ENCODE measurements at places on chromosomes 7 and 10. TPM values are rescaled to one million over a fixed set of nuclear protein-coding genes. Genes with fewer than 3 reads are reported as not detected.

The INMT gene
- total RNA-seq: not detected

The FGFBP3 gene
- total RNA-seq: 2.2 TPM

The EPC1 gene
- total RNA-seq: 21.6 TPM

The NUTM2D gene
- total RNA-seq: 1.5 TPM

The ZEB1 gene
- total RNA-seq: 10.6 TPM

The TCF7L2 gene
- total RNA-seq: 24.3 TPM

The CEP55 gene
- total RNA-seq: 56.8 TPM

The C10orf62 gene
- not detected for total RNA-seq

The ZNF735 gene
- total RNA-seq: not detected

The GLCCI1 gene
- 1.2 TPM for total RNA-seq

The FAM25C gene
- 2.0 TPM for total RNA-seq

The GSTO2 gene
- total RNA-seq: 2.2 TPM

The SLC13A1 gene
- total RNA-seq: not detected

The COL17A1 gene
- total RNA-seq: 1.8 TPM

The SPDYE16 gene
- total RNA-seq: not detected

The PTPRZ1 gene
- total RNA-seq: not detected

The SEMA3E gene
- 3.1 TPM for total RNA-seq

The FOXP2 gene
- total RNA-seq: not detected

The CREB5 gene
- total RNA-seq: 4.8 TPM

The NRP1 gene
- total RNA-seq: 109 TPM

The GRM3 gene
- total RNA-seq: not detected

The LIPN gene
- not detected for total RNA-seq

The CXCL12 gene
- total RNA-seq: 0.19 TPM

The KDM7A gene
- total RNA-seq: 2.6 TPM

The ST8SIA6 gene
- total RNA-seq: 0.13 TPM

The KRIT1 gene
- 26.0 TPM for total RNA-seq

The GPR26 gene
- not detected for total RNA-seq

The MBL2 gene
- not detected for total RNA-seq

The LBX1 gene
- not detected for total RNA-seq

The SEC61G gene
- total RNA-seq: 398 TPM

The GRID2IP gene
- total RNA-seq: not detected

The WDR11 gene
- total RNA-seq: 28.3 TPM

The COX19 gene
- 6.2 TPM for total RNA-seq

The CFAP70 gene
- 0.19 TPM for total RNA-seq

The TMEM184A gene
- total RNA-seq: 15.3 TPM
